ENCODE measurements at places on chromosomes 12 and 14. TPM values are rescaled to one million over a fixed set of nuclear protein-coding genes. Genes with fewer than 3 reads are reported as not detected.

The SLC22A17 gene
- total RNA-seq, result 61.2 TPM

The LALBA gene
- total RNA-seq, result not detected

The PIK3C2G gene
- not detected for total RNA-seq

The PLA2G1B gene
- total RNA-seq, result not detected

The RNASE7 gene
- not detected for total RNA-seq

The ETFBKMT gene
- total RNA-seq, result 4.8 TPM

The GNB3 gene
- total RNA-seq, result 7.8 TPM

The KLRC4 gene
- not detected for total RNA-seq

The NINJ2 gene
- 5.5 TPM for total RNA-seq
